ENCODE measurements at places on chromosomes 5 and 9.

- H3K4me1 ChIP-seq, result no peaks in the 10 kb centered on the region
- H3K36me3 ChIP-seq, result no peaks in the 10 kb centered on the region
- H3K27me3 ChIP-seq, result no peaks in the 10 kb centered on the region
- H3K4me3 ChIP-seq, result no peak overlapping the region
- DNase-seq, result no peak
Observed at GRCh38 chr9:121927636-121928035, 165.5 kb downstream of the TTLL11 start.

DNA sequence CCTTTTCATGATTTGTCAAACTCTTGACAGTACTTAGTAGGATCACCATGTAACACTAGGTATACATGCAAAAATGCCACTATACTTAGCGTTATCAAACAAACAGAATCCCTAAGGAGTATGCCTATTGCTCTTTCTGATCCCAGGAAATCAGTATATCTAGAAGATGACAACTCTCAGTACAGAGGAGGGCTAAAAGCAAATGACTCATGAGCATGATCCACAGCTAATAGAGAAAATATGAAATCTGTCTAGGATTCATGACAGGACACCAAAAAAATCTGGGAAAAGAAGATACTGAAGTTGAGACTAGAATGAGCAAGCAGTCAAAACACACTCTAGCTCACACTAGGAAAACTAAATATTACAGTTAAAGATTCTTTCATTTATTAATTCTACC is 89.2 kb downstream of the RAPGEF6 start:
- H3K4me3 ChIP-seq, result no peak overlapping the region
- no peaks in the 10 kb centered on the region for H3K27me3 ChIP-seq
- no peaks in the 10 kb centered on the region for H3K36me3 ChIP-seq
- no peak for DNase-seq
- no peak overlapping the region for H3K27ac ChIP-seq
- H3K4me1 ChIP-seq, result no peaks in the 10 kb centered on the region

GRCh38 chr5:130710596-130710995 is 454.5 kb downstream of the HINT1 start:
- H3K4me3 ChIP-seq, result no peak overlapping the region
- H3K4me1 ChIP-seq, result peaks cover 22% of the 10 kb centered on the region
- DNase-seq, result no peak
- H3K27ac ChIP-seq, result no peak overlapping the region

- H3K36me3 ChIP-seq, result no peaks in the 10 kb centered on the region
- peak overlapping the region; percentile 81 for H3K4me3 ChIP-seq
- no peak overlapping the region for H3K27ac ChIP-seq
- DNase-seq, result peak; percentile 94
- H3K27me3 ChIP-seq, result peaks cover 44% of the 10 kb centered on the region
- peaks cover 16% of the 10 kb centered on the region for H3K4me1 ChIP-seq
Observed at GRCh38 chr5:139392678-139393496, 2.0 kb downstream of the PROB1 start.

- 0 out of 2 replicates have a peak, but pooled peaks cover 6% of the 10 kb centered on the region for H3K4me1 ChIP-seq
- DNase-seq, result no peak
- no peak overlapping the region for H3K4me3 ChIP-seq
- H3K27me3 ChIP-seq, result no peaks in the 10 kb centered on the region
Observed at GRCh38 chr5:40431734-40432133, 248.0 kb upstream of the PTGER4 start.

DNA sequence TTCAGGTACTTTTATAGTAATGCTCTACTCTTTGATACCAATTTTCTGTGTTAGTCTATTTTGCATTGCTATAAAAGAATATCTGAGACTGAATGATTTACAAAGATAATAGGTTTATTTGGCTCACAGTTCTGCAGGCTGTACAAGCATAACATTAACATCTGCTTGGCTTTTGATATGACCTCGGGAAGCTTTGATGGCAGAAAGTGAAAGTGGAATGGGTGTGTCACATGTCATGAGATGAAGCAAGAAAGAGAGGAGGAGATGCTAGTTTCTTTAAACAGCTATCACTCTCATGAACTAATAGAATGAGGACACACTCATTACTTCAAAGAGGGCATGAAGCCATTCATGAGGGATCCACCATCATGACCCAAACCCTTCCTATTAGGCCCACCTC is 270.9 kb upstream of the IL12B start:
- H3K27me3 ChIP-seq, result no peaks in the 10 kb centered on the region
- H3K27ac ChIP-seq, result no peak overlapping the region

DNA sequence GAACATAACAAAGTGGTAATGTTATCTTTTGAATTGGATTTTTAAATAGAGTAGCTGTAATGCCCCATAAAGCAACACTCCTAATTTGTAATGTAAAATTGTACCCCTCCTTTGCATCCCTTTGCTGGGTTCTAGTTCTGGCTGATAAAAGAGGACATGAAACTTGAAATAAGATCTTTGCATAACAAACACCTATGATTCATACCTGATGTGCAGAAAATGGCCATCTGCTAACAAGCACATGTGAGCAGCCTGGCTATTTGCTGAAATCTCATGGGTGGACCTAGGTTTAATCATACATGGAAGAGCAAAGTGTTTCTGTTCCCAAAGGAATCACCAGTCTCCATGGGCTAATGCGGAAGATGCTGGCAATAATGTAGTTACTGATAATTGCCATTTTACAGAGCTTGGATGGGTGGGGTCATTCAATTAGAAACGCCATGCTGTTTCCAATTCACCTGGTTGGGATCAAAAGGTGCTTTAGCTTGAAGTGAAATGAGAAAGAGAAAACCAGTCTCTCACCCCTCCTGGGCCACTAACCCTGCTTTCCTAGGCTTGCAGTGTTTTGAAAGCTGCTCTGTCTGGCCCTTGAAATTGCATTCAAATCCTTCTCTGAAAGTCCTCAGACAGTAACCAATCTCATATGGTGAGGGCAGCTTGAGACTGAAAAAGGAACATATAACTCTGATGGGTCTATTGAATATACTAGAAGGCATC is 585.1 kb downstream of the TLE4 start:
- no peak overlapping the region for H3K4me3 ChIP-seq
- H3K4me1 ChIP-seq, result peaks cover 11% of the 10 kb centered on the region
- no peak for DNase-seq
- no peak overlapping the region for H3K27ac ChIP-seq
- no peaks in the 10 kb centered on the region for H3K27me3 ChIP-seq
- no peaks in the 10 kb centered on the region for H3K36me3 ChIP-seq

GRCh38 chr5:81748556-81748955 is 2.3 kb downstream of the SSBP2 start:
- peaks cover 22% of the 10 kb centered on the region for H3K4me1 ChIP-seq
- peaks cover 32% of the 10 kb centered on the region for H3K27me3 ChIP-seq
- H3K27ac ChIP-seq, result no peak overlapping the region
- no peak overlapping the region for H3K4me3 ChIP-seq

- H3K4me3 ChIP-seq, result no peak overlapping the region
- no peaks in the 10 kb centered on the region for H3K27me3 ChIP-seq
- H3K27ac ChIP-seq, result no peak overlapping the region
- no peak for DNase-seq
- peaks cover 49% of the 10 kb centered on the region for H3K4me1 ChIP-seq
Observed at GRCh38 chr5:154197801-154198491, 7.4 kb downstream of the GALNT10 start.

DNA sequence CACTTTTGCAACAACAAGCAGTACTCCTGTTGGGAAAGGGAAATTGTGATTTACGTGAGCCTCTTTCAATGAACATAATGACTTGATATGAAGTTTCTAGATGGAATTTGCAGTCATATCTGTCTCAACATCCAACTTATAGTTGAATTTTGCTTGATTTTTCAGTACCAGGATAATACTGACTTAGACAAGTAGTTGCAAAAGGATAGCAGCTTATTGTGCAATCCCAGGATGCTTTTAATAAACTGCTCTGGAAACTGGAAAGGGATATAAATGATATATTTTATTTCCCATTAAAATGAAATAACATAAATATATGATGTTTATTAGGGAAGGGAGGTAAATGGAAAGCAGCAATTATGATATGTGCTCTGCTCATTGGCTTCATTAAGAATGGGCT is 174.4 kb upstream of the RGMB start:
- H3K4me3 ChIP-seq, result no peak overlapping the region
- no peaks in the 10 kb centered on the region for H3K27me3 ChIP-seq
- no peaks in the 10 kb centered on the region for H3K4me1 ChIP-seq
- no peak overlapping the region for H3K27ac ChIP-seq

- H3K4me1 ChIP-seq, result peaks cover 8% of the 10 kb centered on the region
- no peak for DNase-seq
- no peak overlapping the region for H3K4me3 ChIP-seq
Observed at GRCh38 chr5:128426090-128426534, 111.9 kb downstream of the FBN2 start.

GRCh38 chr9:133246991-133247390 is 28.0 kb downstream of the ABO start:
- DNase-seq, result no peak
- H3K4me1 ChIP-seq, result no peaks in the 10 kb centered on the region
- no peaks in the 10 kb centered on the region for H3K36me3 ChIP-seq
- H3K27ac ChIP-seq, result no peak overlapping the region

All from GM23338 (cell line).